Left lung (tissue), 14 donors: ENCODE measurements at places on chromosomes 12 and 14. TPM values are rescaled to one million over a fixed set of nuclear protein-coding genes. Genes with fewer than 3 reads are reported as not detected.

GRIP1 gene
- 1.9 TPM for total RNA-seq

SLC8B1 gene
- total RNA-seq = 34.9 TPM

PAX9 gene
- total RNA-seq = 1.4 TPM

TPPP2 gene
- total RNA-seq = not detected

FOXN4 gene
- not detected for total RNA-seq

TMEM233 gene
- total RNA-seq = 0.79 TPM

ZFHX2 gene
- total RNA-seq = 3.1 TPM

CD4 gene
- 64.5 TPM for total RNA-seq

CORO1C gene
- 282 TPM for total RNA-seq

TOMM20L gene
- total RNA-seq = not detected

- DNase-seq = peak; percentile 10
Measured at GRCh38 chr12:122350141-122350848, 72.2 kb downstream of the CLIP1 start.

DNA sequence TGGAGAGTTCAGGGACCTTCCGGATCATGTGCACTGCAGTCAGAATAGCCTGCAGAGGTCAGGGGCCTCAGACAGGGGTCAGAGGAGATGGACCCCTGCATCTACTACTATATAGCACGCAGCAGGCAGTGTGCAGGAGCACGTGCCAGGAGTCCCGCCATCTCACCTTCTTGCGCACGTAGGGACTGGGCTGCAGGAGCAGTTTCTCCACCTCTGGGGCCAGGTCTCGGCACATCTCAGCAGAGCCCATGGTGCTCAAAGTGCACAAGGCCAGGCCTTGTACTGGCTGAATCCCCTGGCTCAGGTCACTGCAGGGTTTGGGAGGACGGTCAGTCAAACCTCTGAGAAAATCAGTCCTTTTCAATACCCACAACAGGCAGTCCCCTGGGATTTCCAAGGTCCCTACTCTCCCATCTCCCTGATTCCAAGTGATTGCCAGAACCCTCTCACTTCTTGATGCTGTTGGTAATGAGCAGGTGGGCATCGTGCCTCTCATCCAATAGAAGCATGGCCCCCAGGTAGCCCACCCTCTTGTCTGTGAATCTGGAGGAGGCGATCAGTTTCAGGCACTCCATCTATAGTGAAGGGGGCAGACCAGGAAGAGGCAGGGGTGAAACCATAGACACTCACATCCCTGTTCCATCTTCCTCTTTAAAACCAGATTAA, 1.3 kb downstream of the AP1G2 start:
- DNase-seq = no peak

GRCh38 chr12:53560351-53560750, 53.1 kb upstream of the NPFF start:
- no peak for DNase-seq

GRCh38 chr12:27900920-27901879, 71.3 kb downstream of the PTHLH start:
- DNase-seq = no peak

DNA sequence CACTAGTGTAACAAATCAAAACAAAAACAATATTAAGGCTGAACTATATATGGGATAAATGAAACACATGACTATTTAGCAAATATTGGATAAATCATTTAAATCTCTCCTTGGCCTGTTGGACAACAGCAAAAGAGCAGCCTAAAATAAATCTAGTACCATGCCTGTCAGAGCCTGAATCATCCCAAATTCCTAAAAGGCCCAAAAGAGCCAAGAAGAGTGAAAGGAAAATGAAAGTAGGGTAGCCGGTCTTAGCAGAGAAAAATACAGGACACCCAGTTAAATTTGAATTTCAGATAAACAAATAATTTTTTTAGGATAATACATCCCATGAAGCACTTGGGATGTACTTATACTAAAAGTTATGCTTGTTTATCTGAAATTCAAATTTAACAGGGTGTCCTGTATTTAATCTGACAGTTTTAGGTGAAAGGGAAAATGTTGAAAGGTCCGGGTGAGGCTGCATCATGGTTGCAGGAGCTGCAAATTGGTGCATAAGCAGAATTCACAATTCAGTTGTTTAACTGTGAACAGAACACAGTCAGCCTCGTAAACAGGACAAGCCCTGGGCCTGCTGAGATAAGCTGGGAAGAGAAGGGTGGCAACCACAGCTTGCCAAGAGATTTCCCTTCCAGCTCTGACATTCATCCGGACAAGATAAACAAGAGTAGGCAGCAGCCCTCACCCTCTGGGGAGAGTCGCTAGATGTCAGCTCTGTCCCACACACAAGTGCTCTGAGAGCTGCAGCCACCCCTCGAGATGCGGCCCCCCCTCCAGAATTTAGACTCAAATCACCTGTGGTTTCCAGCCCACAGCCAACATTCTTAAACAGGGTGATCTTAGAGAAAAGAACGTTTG, 30.3 kb downstream of the DMAC2L start:
- DNase-seq = peak; percentile 48

- DNase-seq = no peak
Measured at GRCh38 chr14:76833011-76833410, 6.8 kb downstream of the LRRC74A start.

GRCh38 chr14:80354860-80355581, 143.7 kb upstream of the DIO2 start:
- DNase-seq = no peak

- DNase-seq = no peak
Measured at GRCh38 chr12:25087596-25087995, 107.4 kb downstream of the DNAI7 start.

DNA sequence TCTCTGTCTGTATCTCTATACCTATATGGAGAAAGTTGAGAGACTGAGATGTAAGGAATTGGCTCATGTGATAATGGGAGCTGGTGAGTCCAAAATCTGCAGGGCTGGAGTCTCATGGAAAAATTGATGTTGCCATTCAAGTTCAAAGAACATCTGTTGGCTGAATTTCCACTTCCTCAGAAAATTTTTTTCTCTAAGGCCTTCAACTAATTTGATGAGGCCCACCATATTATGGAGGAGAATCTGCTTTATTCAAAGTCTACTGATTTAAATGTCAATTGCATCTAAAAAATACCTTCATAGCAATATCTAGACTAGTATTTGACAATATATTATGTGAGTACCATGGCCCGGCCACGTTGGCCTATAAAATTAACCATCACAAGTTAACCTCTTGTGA, 261.4 kb downstream of the VRK1 start:
- DNase-seq = no peak

- DNase-seq = no peak
Measured at GRCh38 chr14:69819607-69820006, 22.6 kb upstream of the SLC10A1 start.

GRCh38 chr14:98385851-98386250, 886.1 kb downstream of the BCL11B start:
- DNase-seq = no peak

- no peak for DNase-seq
Measured at GRCh38 chr12:80277732-80278131, 166.3 kb upstream of the PTPRQ start.

GRCh38 chr14:77457115-77457521, 283 bp downstream of the VIPAS39 start:
- DNase-seq = no peak

- peak; percentile 91 for DNase-seq
Measured at GRCh38 chr12:38905480-38906351, at the start of gene CPNE8. CPNE8 (minus strand) TSS chr12:38905591; CDS start chr12:38905534, 57 bp downstream.
